Activated CD4-positive, alpha-beta T cell treated with anti-CD3 and anti-CD28 coated beads, Interleukin-2, amount 50 U/mL, for 1 hour (primary cell): ENCODE measurements at places on chromosomes 2 and 18.

GRCh38 chr2:174477759-174478158 is 9.1 kb downstream of the GPR155 start:
- no peak for DNase-seq

DNA sequence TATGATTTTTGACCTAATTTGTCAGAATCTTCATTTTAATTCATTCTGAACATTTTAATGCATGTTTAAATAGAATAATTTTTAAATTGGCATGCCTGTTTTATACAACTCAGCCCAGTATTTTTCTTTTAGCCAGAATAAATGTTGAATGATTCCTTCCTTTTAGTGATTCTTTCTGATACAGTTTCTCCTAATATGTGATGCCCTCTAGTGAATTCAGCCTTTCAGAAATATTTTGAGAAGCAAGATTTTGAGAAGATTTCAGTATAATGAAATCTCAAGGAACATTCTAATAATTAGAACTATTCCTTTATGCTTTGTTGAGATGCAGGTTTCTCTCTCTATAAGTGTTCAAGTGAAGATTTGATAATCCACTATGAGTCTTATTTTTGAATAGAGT is 28.5 kb downstream of the LCLAT1 start:
- no peak for DNase-seq

DNA sequence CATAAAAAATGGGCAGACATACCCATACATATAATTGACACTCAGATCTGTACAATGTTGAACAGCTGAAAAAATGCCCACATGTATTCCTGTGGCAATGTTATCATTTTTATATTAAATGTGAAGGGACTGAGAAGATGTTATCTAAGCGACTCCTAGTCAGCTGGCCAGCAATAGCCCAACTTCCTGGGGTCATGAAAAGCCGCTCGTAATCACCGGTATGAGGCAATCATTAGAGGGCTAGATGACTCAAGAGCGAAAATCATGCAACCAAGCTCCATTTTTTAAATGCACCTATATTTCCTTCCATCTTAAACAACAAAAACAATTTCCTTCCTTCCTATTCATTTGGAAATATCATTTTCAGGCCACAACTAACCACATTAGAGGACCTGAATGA is 274.6 kb upstream of the CCDC68 start:
- no peak for DNase-seq

- DNase-seq, result no peak
Observed at GRCh38 chr2:119408221-119408619, 23.4 kb upstream of the TMEM37 start.

GRCh38 chr2:23620841-23621341 is 235.9 kb downstream of the KLHL29 start:
- no peak for DNase-seq

DNA sequence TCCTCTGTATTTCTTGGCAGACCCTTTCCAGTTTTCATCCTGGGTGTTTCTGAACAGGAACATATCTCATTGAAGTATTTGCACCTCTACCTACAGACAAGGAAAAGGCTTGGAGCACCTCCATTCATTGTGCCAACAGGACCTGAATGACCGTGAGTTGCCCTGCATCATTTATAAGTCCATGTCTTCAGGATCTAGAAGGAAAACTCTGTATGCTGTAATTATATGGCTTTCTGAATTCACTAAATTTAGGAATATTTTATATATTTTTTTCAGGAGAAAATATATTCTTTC is 402.3 kb upstream of the SLC14A2 start:
- no peak for DNase-seq
